GM03348 (cell line): ENCODE measurements at places on chromosomes 11 and 22.

DNA sequence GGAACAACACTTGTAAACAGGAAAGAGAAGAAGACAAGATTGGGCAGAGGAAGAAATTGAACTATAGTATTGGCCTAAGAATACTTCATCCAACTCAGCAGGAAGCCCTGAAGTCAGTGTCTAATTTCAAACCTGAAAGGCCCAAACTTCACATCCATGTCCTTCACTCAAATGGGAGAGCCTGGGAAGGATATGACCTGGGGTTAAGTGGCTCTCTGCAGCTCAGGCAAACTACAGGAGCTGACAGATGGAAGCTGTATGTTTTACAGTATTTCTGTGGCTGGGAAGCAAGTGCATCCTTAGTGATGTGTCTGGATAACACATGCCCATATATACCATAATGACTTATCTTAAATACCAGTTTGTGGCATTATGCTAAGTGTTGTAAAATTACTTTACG lies 196.2 kb downstream of the SOX6 start:
- DNase-seq, result no peak

DNA sequence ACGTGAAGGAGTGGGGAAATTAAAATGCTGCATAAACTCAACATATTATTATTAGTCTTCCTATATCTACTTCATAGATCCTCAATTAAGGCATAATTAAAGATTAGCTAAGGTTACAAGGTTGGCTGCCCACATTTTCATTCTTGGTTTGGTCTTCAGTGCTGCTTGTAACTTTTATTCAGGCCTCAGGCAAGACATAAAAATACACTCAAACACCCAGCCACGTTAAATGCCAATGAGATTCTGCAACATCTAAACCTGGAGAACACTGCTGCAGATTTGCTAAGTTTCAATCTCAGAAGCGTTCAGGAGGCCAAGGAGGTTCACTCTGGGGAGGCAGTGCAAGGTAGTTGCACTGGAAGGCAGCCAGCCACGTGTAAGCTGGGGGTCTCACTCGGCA lies 358.7 kb upstream of the NARS2 start:
- DNase-seq, result no peak

DNA sequence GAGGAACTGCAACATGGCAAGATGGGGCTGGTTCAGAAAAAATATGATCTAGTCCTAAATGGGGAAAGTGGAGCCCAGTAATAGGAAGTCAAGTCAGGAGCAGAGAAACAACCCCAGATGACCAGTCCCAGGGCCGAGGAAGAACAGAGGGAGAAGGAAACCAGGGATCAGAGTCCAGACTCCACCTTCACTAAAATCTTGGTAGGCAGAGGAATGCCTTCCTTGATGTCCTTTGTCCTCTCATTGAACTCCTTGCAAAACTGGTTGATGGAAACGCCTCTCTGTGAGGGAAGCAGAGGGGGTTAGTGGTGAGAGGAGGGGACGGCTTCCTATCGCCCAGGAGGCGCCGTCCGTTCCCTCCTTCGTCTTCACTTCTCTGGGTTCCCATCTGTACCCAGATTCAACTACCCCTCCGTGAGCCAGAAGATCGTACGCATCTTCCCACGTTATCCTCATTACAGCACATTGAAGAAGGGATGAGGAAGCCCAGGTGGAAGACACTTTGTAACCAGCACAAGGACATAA lies 607 bp downstream of the MRPL11 start:
- DNase-seq, result no peak

DNA sequence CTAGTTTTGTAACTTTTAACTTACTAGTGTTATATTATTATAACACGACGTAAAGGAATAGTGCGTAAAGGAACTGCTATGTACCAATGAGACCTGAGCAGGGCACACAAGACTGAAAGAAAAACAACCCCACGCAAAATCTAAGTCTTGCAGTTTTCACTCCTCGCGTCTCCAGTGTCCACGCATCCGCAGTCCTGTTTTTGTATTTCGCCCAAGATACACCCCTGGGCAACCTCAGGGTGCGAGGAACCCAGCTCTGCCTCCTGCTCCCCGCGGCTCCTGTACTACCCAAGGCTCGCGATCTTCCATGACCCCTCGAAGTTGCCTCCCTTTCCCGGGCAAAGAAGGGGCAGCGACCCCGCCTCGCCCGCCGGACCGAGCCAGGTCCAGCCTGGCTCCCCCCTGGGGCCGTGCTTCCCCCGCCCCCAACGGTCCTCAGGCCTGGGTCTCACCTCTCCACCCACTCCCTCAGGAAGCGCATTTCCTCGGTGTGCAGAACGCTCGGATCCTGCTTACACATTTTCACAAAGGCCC lies 393 bp downstream of the ST13 start:
- peak; percentile 45 for DNase-seq

DNA sequence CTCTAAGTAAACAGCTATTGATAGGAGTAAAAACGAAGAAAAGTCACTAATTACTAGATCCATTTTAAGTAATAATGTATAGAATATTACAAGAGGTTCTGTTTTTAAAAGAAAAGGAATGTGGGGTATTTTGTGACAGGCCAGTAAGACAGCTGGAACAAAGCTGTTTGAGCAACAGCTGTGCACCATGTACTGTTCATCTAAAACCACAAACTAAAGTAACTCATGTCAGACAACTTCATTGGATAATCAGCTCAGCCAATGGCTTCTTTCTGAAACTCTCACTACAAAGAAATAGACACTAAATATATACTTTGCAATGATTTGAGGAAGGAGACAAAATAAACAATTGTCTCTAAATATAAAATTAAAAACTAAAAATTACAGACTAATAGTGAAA lies 16.1 kb downstream of the RRAS2 start:
- DNase-seq, result peak; percentile 53

- no peak for DNase-seq
Observed at GRCh38 chr11:100910808-100911207, 218.8 kb downstream of the PGR start.

DNA sequence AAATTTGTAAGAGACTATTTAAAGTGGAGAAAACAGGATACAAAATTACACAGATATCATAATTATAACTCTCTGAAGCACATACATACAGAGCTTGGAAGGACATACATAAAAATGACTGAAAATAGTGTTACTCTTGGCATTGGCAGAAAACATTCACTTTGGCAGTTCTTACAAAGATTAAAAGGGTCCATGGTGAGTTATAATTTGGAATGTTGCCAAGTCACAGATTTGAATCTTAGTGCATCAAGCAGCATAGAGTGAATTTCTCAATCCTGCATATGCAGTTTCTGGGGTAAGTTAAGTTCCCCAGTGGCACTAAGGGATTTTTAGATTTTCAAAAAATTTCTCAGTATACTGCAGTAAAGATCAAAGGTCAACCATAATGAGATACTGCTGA lies 115.9 kb downstream of the CCDC81 start:
- no peak for DNase-seq

- DNase-seq, result no peak
Observed at GRCh38 chr11:24153337-24153736, 343.5 kb upstream of the LUZP2 start.

DNA sequence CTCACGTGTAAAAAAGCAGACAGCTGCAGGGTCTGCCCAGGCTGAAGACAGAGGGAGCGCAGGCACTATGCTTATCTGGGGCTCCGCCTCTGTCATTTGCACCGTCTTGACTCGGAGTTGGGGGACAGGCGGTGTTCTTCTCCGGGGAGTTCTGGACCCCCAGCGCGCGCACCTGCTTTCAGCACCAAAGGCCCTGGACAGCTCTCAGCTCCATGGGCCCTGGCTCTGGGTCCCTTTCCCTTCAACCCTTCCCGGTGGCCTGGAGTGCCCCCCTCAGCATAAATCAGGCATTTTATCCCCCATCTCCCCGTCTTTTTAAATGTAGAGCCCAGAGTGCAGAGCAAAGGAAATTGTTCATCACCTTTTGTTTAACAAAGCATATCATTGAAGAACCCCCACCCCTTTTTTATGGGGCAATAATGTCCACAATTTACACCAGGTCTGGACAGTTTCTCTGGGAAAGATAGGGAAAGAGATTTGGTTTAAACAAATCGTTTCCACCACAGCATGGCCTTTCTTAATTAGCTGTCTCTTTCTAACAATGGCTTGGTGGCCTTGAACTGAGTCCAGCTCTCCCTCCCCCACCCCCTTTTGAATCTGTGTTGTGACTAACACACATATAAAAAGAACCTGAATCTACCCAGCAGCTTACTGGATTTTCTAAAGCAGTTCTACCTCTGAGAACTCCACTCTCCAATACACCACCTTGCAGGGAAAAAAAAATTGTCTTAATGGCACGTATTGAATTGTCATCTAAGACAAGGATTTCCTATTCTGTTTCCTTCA lies 1.7 kb downstream of the SEZ6L start:
- peak; percentile 15 for DNase-seq

DNA sequence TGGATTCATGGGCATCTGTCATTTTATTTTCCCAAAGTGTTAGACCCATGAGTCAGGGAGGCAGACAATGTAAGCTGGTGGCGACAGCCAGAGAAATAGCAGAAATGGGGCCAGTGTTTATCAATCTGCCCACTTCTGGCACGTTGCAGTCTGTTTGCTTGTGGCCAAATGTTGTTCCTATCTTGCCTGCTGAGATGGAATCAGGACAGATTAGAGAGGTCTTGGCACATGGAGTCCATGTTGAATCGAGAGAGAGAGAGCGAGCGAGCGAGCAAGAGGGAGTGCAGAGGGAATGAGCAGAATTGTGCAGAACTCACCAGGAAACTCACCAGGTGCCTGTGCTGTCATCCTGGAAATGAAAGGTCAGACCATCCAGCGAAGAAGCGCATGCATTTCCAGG lies 21.9 kb upstream of the PARVG start:
- DNase-seq, result no peak

DNA sequence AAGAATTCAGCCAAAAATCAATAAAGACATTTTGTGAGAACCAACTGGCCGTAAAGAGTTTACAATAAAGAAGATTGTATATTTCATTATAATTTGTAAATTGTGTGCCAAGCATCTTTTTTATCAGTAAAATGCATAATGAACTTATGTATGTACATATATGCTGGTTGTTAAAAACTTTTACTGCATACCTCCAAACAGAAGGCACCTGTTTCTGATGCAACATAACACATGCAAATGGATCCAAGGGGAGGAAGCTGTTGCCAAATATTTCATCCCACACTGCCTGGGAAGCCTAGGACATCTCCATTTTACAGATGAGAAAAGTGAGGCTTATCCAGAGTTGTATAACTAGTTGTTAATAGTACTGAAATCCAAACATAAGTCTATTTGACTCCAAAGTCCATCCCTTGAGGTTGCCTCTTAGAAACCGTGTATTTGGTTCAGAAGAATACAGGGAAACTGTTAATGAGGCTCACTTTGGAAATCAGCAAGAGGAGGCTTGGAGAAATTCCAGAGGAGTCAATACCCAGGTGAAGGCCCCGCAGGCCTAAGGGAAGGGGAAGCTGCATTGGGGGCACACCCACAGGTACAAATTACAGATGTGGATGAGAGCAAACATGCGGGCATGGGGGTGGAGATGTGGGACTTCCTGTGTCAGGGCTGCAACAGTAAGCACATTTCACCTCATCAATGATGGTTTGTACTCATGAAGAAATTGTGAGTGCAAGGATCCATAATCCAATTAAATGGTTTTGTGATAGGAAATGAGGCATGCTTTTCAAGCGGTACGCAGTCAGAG lies 51.1 kb downstream of the RCN1 start:
- DNase-seq, result no peak

GRCh38 chr11:27678242-27678641 lies 22.0 kb downstream of the BDNF start:
- no peak for DNase-seq

DNA sequence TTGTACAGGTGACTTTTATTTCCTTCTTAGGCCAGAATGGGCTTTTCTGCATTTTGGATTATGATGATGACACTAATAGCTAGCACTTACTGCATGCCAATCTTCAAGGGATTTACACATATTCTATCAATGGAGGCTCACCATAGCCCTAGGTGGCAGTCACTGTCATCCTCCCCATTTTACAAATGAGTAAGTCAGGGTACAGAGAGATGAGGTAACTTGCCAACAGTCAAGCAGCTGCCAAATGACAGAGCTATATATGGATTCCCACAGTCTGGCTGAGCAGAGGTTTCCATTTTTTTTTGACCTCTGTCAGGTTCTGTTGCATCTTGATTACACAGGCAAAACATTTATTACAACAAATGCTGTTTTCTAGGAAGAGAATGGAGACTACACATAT lies 23.8 kb upstream of the C11orf96 start:
- no peak for DNase-seq

DNA sequence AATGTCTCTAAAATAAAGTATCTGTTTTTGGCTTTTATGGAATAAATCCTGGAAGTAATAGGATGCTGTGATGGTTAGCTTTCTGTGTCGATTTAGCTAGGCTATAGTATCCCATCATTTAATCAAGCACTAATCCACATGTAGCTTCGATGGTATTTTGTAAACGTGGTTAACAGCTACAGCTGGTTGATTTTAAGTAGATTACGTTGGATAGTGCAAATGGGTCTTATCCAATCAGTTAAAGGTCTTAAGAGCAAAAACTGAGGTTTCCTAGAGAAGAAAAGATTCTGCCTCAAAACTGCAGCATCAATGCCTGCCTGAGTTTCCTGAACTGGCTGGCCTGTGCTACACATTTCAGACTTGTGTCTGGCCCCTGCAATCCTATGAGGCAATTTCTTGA lies 314.2 kb upstream of the SORL1-AS1 start:
- no peak for DNase-seq

DNA sequence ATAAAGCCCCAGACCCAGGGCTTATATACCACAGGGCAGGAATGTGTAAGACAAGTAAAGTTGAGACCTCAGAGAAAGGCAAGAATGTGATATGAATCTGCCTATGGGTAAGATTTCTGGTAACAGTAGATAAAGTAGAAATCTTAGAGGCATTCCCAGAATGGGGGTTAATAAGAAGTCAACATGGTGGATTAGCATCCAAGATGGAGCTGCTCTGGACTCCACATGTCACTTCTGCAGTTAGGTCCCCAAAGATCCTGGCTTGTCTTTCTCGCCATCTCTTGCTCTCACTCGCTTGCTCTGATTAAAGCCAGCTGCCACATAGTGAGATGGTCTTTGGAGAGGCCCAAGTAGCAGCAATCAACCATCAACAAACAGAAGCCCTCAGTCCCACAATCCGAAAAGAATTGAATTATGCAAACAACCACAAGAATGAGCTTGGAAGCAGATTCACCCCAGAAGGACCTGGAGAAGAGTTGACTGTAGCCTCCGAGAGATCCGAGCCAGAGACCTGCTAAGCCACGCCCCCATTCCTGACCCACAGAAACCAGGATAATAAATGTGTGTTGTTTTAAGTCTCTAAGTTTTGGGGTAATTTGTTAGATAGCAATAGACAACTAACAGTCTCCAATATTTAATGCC lies 5.4 kb upstream of the C11orf86 start:
- DNase-seq, result peak; percentile 81
